IPS-NIHi11 (cell line): ENCODE measurements at places on chromosomes 1 and 21.

DNA sequence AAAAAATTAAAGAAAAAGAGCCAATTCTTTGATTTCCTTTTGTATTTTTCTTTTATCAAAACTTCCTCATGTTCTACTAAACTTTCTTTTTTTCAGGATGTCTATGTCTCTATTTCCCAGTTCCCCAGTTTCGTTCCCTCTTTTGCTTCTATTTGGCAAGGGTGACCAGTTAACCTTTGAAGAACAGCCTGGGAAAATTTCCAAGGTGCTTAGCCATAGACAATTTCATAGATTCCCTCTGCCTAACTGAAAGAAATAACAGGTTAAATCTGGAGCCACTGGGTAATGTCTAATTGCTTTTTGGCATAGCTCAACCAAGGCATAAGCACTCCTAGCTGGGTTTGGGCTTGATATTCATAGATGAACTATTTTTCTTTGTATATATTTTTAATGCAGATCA, 272.3 kb downstream of the ADGRL2 start:
- DNase-seq = no peak

DNA sequence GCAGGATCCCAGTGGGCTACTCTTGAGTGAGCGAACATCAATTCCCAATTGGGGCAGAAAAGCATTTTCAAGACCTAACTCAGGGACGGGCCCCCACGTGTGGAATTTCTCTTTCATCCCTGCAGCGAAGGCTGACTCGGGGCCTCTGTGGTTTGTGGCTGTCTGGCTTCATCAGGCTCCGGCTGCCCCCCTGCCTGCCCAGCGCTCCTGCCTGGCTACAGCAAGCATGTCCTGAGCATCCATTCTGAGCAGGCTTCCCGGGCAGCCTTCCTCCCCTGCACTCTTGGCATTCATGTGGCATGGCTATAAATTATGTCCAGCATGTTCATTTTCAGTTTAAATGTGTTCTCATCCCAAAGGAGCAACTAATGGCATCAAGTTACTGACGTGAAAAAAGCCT, 588.1 kb downstream of the KIF26B start:
- no peak for DNase-seq

DNA sequence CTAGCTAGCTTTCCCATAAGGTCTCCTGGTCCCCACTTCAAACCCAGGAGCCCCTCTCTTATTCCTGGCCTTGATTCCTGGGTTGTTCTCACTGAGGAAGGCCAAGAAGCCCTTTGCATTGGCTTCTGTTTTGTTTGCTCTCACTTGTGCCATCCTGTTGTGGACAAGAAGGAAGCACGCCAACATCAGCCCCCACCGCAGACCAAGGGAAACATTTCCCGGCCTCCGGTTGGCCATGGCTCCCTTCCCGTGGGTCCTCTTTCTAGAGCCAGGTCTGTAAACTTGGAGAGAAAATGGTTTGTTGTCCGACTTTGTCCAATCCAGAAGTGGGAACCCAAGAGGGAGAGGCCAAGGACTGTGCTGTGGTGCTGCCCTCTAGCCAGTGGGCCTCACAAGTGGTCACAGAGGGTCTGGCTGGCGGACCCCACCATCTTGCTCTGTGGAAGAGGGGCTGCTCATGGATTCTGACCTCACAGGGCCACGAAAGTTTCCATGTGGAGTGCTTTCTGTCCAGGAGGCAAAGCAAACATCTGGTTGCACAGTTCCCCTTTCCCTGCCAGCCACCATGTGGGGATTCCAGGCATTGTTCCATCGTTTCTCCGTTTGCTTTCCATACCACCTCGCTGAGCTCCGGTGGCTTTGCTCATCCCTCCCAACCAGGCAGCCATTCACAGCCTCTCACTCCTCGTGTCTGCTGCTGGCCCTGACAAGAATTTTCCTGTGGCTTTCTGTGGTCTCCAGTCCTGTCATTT, 18.9 kb upstream of the TENT5C start:
- DNase-seq = no peak

GRCh38 chr1:244941121-244941520, 76.8 kb upstream of the HNRNPU start:
- DNase-seq = no peak

GRCh38 chr21:27764056-27764455, 797.2 kb upstream of the ADAMTS5 start:
- DNase-seq = no peak

- DNase-seq = no peak
Measured at GRCh38 chr1:201713086-201713810, 115.7 kb upstream of the IPO9 start.

DNA sequence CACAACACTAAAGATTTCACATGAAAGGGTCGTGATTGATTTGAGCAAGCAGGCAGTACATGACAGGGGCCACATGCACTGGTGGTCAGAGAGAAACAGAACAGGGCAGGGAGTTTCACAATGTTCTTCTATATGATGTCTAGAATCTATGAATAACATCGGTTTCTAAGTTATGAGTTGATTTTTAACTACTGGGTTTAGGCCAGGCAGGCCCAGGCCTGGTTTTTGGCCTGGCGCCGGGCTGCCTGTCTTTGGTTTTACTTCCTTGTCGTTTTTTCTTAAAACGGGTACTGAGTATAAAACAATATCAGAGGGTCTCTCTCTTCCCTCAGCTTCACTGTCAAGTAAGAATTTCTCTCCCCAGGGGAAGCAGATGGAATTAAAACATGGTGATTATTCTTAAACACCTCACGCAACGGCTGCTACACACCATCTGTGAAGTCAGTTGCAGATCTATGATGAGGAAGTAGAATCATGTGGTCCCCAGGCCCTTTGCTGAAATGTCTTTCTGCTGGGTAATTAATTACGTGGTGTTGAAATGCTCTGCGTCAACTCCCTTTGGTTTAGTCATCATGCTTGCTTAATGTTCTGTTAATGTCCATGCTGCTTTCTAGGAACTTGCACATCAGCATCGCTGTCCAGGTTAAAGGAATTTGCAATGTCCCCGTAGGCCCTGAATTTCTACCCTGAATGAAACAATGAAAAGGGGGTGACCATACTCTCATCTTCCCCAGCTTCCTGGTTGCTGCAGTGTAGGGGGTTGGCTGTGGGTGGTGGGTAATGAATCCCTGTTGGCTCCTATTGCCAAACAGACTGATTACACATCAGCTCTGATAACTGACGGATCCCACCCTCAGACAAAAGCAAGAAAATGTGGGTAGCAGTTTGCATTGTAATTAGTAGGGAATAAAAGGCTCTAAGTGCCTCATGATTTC, 70.3 kb downstream of the SERINC2 start:
- no peak for DNase-seq

DNA sequence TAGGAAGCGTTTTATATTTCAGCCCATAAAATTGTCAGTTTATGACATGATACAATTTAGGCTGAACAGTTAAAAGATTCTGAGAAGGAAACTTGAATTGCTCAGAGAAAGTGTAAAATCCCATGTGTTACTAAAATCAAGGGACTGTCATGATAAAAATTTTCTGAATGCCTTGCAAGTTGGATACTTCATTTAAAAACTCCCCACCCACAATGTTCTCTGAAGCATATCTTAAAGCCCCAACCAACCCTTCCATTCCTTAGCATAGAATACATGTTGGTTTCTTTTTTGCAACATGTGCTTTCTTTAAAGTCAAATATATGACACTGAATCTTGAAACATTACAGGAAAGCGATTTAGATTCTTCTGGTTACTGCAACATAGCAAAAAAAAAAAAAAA, 97.4 kb downstream of the MRPL39 start:
- no peak for DNase-seq

DNA sequence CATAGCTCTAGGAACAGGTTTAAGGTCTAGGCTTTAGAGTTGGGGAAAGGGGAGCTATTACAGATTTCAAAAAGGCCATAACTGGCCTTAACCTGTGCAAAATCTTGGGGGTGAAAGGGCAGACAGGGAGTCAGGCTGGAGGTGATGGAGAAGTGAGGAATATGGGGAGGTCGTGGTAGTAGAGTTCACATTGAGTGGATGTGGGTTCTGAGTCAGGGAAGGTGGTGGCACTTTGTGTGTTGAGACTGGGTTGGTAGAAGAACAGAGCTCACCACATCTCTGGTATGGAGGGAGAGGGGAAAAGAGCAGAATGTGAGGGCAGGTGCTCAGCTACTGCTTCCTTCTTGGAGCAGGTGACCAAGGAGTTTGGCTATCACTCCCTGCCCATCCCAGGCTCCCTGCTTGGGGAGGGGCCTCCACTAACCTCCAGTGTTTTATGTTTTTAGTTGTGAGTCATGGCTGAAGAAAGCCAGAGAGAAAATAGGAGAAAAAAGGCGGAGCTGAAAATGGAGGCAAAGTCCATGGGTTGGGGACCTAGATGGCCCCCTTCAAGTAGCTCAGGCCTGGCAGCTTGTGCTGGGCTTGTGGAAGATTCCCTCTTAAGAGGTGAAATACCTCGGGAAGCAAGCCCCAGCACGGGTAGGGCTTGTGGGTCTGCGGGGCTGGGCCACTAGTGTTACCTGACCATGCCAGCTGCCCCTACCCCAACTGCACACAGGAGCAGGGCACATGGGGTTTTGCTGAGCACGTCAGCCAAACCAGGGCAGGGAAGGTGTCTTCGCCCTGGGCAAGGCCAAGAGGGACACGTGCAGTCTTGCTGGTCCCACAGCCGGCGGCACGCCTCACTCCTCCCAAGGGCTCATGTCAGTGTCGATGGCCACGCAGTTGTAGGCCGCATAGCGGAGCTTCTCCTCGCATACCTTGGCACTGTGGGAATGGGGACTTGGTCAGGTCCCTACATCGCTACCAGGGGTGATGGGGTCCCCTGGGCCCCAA, 8.2 kb downstream of the HECTD3 start:
- no peak for DNase-seq

DNA sequence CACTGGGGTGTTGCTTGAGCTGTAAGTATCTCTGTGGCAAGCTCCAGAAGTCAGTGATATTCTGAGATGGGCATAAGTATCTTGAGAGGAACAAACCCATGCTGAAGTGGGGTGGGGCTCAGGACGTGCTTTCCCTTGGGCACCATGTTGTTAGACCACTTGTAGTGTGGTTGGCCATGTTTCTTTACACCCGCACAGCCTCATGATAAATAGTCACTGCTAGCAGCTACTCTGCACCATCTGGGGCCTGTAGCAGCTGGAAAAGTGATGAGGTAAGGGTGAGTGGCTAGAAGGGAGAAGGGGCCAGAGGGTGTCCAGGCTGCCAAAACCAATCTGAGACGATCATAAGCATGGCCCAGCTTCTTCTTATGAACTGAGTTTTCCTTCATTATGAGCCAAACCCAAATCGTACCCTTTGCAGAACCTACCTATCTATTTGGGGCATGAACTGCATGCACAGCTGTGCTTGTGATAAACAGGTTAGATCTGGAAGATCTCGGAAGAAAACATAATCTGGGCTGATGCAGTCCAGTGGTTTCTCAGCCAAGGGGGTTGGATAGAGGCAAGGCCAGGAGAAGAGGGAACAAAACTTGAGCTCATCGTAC, 91.9 kb upstream of the IRF2BP2 start:
- DNase-seq = no peak

DNA sequence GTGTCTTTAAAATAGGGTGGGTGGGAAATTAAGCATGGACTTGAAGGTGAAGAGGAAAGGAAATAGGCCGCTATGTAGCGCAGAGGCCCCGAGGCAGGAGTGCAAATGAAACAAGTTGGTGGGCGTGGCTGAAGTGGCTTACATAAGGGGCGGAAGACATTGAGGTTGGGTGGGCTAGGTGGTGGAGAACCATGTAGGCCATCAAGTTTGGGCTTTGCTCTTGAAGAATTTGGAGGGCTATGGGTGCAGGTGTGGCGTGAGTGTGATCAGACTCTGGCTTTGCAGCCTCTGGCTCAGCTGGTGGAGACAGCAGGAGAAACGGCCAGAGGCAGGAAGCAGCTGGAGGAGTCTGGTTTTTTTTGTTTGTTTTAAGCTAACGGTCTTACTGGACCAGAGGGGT, 6.7 kb downstream of the SLFNL1 start:
- DNase-seq = no peak

DNA sequence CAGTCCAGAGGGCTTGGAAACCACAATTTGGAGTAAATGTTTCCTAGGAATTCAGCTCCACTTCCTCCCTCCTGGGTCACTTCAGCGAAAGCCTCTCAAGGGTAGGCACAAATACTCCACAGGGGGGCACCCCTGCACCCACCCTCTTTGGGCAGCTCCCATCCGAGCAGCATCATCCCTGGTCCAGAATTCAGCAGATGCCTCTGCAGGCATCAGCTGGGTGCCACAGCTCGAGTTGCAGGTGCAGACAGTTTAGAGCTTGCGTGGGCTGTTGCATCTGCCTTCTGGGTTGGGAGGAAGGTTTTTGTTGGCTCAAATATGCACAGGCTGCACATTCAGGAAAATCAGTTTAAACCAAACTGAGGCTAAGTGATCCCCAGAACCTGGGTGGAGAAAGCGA, 25.0 kb downstream of the KANK4 start:
- DNase-seq = no peak

DNA sequence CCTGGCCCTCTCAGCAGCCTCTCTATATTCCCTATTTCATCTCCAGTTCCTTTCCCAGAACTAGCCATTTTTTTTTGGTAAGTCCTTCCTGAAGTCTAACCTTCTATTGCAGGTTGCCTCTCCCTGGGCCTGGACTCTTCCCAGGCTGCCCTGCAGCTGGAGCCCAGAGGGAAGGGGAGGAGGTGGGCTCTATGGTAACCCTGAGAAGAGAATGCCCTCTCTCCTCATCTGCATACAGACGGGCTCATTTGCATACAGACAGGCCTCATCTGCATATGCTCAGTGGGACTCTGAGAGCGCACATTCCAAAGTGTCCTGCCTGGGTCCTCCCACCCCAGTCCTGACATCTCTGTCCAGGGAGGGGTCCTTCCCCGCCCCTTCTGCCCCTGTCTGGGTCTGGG, 32.7 kb downstream of the RHBG start:
- peak; percentile 86 for DNase-seq

DNA sequence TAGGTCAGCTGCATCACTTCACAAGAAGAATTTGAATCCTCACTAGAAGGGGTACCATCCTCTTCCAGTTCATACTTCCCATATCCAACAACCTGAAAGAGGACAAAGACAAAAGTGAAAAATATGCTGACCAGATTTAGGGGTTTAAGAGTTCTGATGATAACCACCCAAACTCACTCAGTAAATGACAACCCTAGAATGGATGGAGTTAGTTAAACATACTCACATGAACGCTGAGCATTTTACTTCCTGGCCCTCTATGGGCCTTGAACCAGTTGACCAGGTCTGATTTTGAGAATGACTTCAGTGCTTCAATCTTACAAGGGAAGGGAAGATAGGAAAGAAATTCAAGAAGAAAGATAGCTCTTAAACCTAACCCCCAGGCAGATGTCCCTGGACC, 89.2 kb downstream of the NRDC start:
- DNase-seq = no peak

GRCh38 chr1:226908913-226909312, 31.2 kb upstream of the COQ8A start:
- no peak for DNase-seq

- no peak for DNase-seq
Measured at GRCh38 chr1:229017091-229017490, 253.8 kb upstream of the RAB4A start.

- no peak for DNase-seq
Measured at GRCh38 chr1:35768350-35769187, 1.2 kb downstream of the CLSPN start.

- no peak for DNase-seq
Measured at GRCh38 chr1:21337928-21338572, 47.8 kb upstream of the ECE1 start.

- no peak for DNase-seq
Measured at GRCh38 chr1:174736831-174737230, 262.9 kb upstream of the CACYBP start.

- no peak for DNase-seq
Measured at GRCh38 chr21:36347962-36348328, 27.9 kb downstream of the MORC3 start.
